ENCODE measurements at places on chromosomes 4 and X.

DNA sequence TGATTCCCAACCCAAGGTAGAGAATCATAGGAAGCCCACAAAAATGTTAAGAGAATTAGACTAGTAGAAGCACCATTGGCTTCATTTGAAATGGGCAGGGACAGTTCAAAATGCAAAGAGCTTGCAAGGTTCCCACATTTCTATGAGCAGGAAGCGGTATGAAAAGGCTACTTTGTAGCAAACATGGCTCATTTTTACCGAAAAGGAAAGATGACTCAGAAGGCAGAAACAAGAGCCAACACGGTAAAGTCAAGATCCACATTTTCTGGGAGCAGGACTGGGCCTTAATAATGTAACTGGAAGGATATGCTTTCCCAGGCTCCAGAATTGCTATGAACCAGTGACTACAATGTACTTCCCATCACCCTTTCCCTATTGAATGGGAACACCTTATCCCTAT is 89.5 kb downstream of the GLRA3 start:
- H3K4me1 ChIP-seq = peaks cover 3% of the 10 kb centered on the region
- no peaks in the 10 kb centered on the region for H3K36me3 ChIP-seq
- H3K4me3 ChIP-seq = no peak overlapping the region
- H3K27ac ChIP-seq = no peak overlapping the region
- H3K27me3 ChIP-seq = no peaks in the 10 kb centered on the region

DNA sequence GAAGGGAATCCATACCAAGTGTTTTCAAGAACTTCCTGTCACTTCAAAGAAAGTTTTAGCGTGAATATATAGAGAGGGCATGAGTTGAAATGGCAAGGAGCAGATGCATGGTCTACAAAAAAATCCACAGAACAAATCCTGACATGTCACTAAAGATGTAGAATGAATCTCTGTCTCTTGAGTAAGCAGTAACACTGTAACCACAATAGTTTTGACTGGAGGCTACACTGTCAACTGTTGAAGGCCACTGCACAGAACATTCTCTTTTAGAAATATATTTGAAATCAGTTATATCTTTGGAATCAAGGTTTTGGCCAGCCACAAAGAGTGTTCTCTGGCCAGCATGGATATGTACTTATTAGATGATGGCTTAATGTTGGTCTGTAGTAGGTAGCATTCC is 83.8 kb downstream of the VCX3B start:
- no peak overlapping the region for H3K4me3 ChIP-seq
- no peak for DNase-seq
- H3K4me1 ChIP-seq = peaks cover 3% of the 10 kb centered on the region
- H3K27me3 ChIP-seq = no peaks in the 10 kb centered on the region

DNA sequence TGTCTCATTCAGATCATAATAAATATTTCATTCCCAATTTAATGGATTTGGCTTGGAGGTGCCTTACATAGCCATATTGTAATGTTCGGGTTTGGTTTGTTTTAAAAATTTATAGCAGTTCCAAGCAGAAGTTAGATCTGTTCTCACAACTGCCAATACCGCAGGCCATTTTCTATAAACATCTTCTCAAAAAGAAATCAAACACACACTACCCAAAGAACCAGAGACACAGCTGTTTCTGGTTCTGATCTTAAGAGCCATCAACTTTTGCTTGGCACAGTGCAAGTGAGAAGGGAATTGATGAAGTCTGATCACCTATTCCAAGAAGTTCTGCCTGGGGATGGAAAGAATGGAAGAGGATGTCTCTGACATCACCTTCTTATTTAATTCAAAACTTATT is 22.9 kb downstream of the MID1IP1 start:
- H3K27me3 ChIP-seq = no peaks in the 10 kb centered on the region
- no peak overlapping the region for H3K4me3 ChIP-seq
- no peaks in the 10 kb centered on the region for H3K4me1 ChIP-seq
- H3K27ac ChIP-seq = no peak overlapping the region

DNA sequence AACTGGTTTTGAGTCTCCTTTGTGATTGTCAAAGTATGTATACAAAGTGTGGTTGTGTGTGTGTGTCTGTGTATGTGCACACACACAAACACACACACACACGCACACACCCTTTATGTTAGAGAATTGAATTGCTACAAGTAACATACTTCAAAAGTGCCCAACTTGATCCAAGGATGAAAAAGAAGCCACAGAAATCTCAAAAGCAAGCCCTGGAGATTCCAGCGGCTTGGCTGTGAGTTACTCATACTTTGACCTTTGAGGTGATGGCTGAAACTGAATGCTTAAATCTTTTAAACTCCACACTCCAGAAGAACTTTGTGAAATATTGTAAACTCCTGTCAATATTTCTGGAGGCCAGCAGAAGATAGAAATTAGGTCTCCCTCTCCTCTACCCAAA is 168.4 kb upstream of the NRK start:
- H3K27ac ChIP-seq = no peak overlapping the region
- no peak overlapping the region for H3K4me3 ChIP-seq
- no peaks in the 10 kb centered on the region for H3K27me3 ChIP-seq
- H3K36me3 ChIP-seq = no peaks in the 10 kb centered on the region
- no peaks in the 10 kb centered on the region for H3K4me1 ChIP-seq

DNA sequence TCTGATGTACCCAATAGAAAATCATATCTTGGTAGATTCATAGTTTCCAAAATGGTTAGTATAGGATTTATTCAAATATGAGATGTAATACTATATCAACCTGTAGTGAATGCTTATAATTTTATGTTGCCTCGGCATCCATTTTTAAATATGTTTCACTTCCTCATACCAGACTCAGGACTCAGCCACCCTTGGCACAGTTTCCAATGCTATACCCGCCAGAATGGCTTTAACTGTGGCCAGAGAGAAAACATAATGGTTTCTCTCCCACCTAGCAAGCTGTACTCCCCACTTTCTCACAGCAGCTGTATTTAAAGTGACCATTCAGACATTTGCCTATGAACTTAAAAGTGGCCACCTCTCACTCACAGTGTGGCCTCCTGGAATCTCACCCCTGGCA is 466.6 kb upstream of the PABPC4L start:
- no peak overlapping the region for H3K27ac ChIP-seq
- DNase-seq = no peak

Data from endothelial cell (in vitro differentiated cells).